ENCODE measurements at places on chromosomes 3 and 15.

DNA sequence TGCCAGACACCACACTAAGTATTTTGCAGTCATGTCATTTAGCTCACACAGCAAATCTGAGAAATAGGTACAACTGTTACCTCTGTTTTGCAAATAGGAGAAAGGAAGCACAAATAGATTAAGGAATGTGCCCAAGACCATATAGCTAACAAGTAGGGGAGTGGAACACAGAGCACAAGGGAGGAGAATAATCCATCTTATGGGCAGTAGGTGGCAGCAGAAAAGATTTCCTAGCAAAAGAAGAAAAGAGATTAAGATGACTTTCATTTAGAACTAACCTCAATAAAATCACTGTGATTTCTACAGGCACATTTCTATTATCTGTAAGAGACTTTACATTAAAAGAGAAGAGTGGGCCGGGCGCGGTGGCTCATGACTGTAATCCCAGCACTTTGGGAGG, 49.1 kb downstream of the NR1I2 start:
- DNase-seq, result no peak

- no peak for DNase-seq
Observed at GRCh38 chr3:10531031-10531430, 25.6 kb upstream of the ATP2B2 start.

- no peak for DNase-seq
Observed at GRCh38 chr3:73637042-73637441, 12.3 kb upstream of the PDZRN3 start.

DNA sequence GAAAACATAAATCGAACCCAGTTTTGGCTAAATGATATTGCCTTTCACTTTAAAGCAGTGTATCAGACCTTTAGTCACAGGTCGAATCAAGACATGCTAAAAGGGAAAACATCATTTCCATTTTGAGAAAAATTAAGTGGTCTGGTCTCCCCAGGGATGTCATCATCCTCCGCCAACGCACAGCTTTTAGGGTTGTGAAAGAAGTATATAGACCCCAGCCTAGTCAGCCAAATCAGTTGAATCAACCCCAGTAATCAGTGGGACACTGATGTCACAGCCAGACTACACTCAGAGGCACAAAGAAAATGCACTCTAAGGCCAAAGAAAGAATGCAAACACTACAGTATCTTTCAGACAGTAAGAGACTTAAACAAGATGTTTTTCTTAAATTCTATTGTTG, 187.4 kb downstream of the ZIC4 start:
- DNase-seq, result no peak

DNA sequence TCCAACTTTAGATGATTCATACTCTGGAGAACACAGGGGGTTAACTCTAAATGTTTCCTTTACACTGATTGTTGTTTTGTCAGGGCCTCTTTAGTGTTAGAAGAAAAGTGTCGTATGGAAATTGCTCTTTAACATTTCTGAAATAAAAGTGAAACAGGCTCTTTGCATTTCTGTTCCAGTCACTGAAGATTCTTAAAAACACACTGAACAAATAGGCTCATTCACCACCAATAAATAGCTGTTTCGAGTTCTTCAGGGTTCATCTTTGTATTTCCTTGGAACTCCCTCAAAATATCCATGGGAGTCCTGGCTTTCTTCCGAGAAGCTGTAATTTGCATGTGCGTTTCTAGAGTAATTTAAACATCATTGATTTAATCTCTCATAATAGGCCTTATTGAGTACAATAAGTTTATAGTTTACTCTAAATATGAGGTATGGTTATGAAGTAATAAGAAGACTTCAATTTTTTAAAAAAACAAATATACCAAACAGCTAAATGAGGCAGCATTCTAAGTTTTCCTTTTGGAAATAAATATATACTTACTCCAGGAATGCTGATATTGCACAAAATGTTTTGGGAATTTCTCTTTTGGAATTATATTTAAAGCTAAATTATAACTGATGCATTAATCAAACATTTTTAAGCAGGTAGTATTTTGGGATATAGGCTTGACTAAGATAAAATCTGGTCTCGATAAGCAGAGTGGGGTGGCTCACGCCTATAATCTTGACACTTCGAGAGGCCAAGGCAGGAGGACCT, 327.4 kb downstream of the EPHA3 start:
- DNase-seq, result no peak

- DNase-seq, result no peak
Observed at GRCh38 chr3:122824465-122825381, 29.9 kb downstream of the SLC49A4 start.

DNA sequence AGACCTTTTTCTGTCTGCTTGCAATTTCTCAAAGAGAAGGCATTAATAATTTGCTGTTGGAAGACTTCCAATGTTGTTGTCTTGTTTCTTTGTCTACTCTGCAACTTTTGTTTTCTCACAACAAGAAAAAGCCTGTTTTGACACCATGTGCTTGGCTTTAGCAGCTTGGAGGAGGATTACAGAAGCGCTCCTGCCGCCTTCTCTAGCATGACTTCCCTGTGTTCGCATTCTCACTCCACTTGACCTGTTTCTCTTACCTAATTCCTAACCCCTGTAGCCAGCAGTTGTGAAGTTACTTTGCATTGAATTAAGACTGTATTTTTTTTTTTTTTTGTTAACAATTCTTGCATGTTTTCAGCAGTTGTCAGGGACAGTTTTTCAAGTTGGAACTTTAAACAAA, 235.3 kb upstream of the GOLIM4 start:
- DNase-seq, result no peak

DNA sequence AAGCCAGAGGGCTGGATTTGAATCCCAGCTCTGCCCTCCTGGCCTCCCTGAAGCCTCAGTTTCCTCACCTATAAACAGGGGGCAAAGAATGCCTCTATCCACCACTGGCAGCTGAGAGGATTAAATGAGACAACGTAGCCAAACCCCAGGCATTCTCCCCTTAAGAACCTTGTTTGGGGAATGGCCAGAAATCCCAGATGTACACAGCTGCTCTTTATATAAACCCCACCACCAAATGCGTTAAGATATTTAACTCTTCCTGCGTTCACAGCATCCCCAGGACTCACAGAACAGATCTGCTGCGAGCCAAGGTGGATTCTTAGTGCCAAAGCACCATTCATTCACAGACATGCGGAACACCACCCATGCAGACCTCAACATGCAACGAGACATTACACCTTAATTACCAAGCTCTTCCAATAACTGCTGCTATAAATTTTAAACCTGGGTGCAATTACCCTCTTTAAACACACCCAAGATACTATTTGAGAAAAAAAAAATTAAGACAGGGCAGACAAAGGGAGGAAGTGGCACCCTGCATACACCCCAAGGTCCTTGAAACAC, 5.2 kb downstream of the TLE3 start:
- no peak for DNase-seq

GRCh38 chr3:108511055-108511454, 659 bp upstream of the MYH15 start:
- no peak for DNase-seq

Measured in nucleus accumbens (tissue), 56 donors.